Right ventricle myocardium superior (tissue), 1 donor: ENCODE measurements at places on chromosomes 1 and 21. TPM values are rescaled to one million over a fixed set of nuclear protein-coding genes. Genes with fewer than 3 reads are reported as not detected.
A peak's percentile ranks its signal among the peaks of the same experiment; 100 is the strongest.

GRCh38 chr1:9198538-9199361, 35.8 kb upstream of the H6PD start:
- peak; percentile 60 for DNase-seq

- DNase-seq = no peak
Measured at GRCh38 chr1:205576805-205577761, 54.7 kb downstream of the ELK4 start.

DNA sequence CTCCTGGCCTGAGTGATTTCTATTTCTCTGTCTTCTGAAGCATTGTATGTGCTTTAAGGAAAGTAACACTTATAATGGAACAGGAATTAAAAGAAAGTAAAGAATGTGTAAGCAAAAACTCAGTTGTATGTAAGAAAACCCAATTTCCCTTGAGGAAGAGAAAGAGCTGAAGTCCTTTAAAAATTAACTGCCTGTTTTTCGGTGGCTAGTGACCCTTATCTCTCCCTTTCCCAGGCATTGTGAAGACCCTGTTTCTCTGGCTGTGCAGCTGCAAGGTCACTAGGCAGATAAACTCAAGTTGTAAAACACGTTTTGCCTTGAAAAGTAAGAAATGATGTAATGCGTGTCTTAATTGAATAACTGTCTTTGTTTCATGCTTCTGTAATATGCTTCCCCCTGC, 8.5 kb downstream of the MYOM3 start:
- no peak for DNase-seq

DNA sequence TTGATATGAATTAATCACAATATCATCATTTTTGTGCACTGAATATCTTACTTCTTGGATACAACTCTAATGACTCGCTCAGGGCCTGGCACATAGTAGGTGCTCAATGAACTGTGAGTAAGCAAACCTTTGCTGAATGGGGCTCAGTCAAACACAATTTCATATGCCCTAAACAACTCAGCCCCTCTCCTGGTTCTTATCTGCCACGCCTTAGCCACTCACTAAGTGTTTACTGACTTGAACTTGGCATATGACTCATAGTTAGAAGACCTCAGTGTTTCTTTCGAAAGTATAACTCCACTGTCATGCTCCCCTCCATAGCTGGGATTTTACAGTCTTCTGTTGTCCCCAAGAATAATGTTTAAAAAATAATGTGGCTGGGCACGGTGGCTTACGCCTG, 4.8 kb upstream of the IFNLR1 start:
- DNase-seq = no peak

DNA sequence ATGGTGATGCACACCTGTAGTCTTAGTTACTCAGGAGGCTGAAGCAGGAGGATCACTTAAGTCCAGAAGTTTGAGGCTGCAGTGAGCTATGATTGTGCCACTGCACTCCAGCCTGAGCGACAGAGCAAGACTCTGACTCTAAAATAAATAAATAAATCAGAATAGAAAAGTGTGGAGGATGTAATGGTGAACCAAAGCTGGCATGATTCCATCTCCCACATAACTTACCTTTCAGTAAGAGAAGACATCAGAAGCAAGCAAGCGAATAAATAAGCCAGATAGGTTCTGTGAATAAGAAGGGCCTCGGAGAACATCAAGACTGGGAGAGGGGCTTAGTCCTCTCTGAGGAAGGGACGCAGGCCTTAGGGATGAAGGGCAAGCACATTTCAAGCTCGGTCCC, 59.5 kb downstream of the TOMM20 start:
- DNase-seq = no peak

GRCh38 chr1:109351457-109351856, 44.6 kb upstream of the MYBPHL start:
- no peak for DNase-seq

- no peak for DNase-seq
Measured at GRCh38 chr1:93992954-93993353, 83.7 kb upstream of the GCLM start.

DNA sequence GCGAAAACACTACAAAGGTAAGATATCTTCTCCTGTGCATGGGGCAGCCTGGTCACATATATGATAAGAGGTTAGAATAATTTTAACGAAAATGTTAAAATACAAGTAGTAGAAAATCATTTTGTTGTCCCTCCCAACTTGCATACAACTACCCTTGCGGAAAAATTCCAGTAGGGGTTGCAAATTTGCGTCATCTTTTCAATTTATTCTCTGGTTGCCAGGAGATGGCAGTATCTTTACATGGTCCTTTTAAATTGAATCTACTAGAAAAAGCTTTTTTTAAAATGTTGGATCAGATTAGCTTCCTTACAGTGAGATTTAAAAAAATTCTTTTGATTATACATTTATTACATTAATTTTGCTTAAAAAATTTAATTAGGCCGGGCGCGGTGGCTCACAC, 10.9 kb downstream of the S100PBP start:
- DNase-seq = no peak

DNA sequence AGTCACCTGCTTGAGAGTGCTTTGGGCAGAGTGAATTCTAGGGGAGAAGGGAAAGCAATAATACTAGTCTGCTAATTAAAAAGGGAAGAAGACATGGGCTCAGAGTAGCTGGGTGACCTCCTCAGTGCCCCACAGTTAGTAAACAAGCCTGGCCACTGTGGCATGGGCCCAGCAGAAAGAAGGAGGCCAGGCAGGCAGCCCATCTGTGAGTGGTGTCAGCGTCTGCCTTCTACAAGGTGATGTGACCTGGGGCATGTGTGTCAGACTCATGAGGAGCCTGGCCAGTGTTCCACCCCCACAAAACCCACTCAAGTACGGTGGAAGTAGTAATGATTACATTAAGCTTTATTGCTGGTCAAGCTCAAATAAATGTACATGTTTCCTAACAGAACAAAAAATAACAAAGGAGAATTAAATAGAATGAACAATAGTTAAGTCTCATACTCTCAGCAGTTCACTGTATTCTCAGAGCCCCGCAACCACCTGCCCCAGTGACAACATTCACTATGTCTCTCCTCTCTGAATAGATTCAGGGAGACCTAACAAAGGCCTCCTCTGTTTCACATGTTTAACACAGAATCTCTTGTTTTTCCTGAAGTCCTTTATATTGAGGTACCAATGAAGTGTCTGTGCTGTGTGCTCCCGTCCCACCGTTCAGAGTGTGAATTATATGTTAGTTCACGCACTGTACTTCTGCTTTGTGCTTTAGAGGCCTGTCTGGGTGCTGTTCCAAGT, 32.5 kb downstream of the SLC22A15 start:
- no peak for DNase-seq

DNA sequence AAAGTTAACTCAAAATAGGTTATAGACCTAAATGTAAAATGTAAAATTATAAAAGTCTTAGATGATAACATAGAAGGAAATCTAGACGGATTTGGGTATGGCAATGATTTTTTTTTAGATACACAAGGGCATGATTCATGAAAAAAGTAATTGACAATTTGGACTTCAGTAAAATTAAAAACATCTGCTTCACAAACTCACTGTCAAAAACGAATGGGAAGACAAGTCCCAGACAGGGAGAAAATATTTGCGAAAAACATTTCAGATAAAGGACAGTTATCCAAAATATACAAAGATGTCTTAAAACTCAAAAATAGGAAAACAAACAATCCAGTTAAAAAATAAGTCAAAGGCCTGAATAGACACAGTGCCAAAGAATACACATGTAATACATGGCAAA, 9.7 kb upstream of the PTGS2 start:
- DNase-seq = no peak

GRCh38 chr1:197683895-197684553, 91.3 kb downstream of the DENND1B start:
- DNase-seq = no peak

- no peak for DNase-seq
Measured at GRCh38 chr1:65209005-65209885, 61.2 kb downstream of the AK4 start.

GRCh38 chr1:52203935-52204625, 62.2 kb downstream of the ZFYVE9 start:
- no peak for DNase-seq

DNA sequence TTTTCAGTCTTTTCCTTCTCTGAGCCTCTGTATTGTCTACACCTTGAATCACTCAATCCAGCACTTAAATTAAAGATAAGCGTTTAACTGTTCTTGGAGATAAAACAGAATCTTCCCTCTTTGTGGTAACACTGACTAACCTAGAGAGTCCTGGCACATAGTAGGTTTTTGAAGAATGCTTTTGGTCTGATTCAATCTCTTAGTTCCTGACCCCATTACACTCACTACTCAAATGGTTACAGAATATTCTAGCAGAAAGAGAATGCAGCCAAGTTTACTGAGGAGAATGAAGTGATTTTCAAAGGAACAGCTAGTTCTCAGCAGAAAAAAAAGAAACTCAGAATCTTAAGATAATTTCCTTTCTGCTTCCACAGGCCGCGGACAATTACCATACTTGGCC, 309.2 kb upstream of the PRMT6 start:
- no peak for DNase-seq

Gene CLCA1
- total RNA-seq = not detected

Gene ELF3
- 0.65 TPM for total RNA-seq

Gene PRRX1
- total RNA-seq = 35.8 TPM

Gene HMGCS2
- 210 TPM for total RNA-seq

Gene RHCE
- 1.0 TPM for total RNA-seq

Gene CHIT1
- 0.48 TPM for total RNA-seq

Gene PCAT6
- 1.0 TPM for total RNA-seq
